ENCODE measurements at places on chromosomes 1 and 21.
A peak's percentile ranks its signal among the peaks of the same experiment; 100 is the strongest.

DNA sequence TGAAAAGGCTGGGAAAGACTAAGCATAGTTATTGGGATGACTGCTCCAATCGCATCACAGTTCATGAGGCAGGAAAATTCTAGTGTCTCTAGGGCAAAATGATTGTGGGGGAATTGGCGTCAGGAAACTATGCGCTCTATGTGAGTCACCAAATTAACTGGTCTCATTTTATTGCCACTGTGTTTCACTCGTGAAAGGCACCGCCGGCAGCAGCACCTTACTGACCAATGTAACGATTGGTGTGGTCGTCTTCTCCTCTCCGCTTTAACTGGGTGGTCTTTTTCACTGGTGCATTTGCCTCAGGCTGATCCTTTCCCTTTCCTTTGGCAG is 83.5 kb downstream of the SPAG17 start:
- DNase-seq, result peak; percentile 41

GRCh38 chr1:8281843-8282509 is 35.9 kb upstream of the SLC45A1 start:
- no peak for DNase-seq

DNA sequence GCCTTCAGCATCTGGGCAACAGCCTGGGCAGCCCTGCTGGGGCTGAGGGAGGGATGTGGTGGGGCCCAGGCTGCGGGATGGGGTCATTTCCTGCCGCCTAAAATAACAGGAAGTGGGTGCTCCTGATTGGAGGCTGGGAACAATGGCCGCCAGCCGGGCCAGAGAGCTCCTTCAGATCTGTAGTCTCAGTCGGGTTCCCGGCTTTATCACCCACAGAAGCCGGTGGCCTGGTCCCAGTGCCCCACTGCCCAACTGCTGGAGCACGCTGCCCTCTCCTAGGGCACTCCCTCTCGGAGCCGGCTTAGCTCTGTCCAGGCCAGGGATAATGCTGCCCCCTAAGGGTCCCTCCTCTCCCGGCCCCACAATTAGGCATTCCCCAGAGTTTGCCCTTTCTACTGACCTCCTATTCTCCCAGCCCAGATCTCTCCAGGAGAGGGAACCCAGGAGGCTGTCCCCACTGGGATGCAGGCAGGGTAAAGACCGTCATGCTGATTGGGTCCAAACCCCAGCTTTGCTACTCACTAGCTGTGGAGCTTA is 5.1 kb downstream of the MAP7D1 start:
- peak; percentile 32 for DNase-seq

GRCh38 chr1:162541619-162542141 is 19.8 kb upstream of the UAP1 start:
- DNase-seq, result no peak

DNA sequence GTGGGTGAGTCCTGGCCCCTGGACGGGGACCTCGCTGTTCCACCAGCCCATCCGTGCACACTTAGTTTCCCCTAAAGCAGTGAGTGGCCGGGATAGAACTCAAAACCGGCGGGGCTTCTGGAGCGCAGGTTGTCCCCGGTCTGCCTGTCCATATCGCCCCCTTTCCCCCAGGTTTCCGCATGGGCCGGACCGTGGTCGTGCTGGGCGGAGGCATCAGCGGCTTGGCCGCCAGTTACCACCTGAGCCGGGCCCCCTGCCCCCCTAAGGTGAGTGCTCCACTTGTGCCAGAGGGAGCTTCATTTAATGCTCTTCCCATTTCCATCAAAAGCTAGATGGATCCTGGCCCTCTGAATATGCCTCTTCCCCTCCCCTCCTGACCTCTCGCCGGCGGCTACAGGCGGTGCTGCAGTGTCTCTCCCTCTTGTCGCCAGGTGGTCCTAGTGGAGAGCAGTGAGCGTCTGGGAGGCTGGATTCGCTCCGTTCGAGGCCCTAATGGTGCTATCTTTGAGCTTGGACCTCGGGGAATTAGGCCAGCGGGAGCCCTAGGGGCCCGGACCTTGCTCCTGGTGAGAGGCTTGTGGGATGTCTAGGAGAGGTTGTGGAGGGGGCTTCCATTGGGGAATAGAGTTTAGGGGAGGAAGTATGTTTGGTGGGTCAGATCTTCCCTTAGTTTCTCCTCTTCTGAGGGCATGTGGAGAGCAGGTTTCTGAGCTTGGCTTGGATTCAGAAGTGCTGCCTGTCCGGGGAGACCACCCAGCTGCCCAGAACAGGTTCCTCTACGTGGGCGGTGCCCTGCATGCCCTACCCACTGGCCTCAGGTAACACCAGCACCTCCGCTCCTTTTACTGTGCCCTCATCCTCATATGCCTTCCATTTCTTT is 683 bp downstream of the PPOX start:
- DNase-seq, result peak; percentile 48

GRCh38 chr1:40383488-40384412 is 10.2 kb downstream of the SMAP2 start:
- DNase-seq, result no peak

GRCh38 chr1:186301448-186301847 is 73.6 kb downstream of the TPR start:
- no peak for DNase-seq

DNA sequence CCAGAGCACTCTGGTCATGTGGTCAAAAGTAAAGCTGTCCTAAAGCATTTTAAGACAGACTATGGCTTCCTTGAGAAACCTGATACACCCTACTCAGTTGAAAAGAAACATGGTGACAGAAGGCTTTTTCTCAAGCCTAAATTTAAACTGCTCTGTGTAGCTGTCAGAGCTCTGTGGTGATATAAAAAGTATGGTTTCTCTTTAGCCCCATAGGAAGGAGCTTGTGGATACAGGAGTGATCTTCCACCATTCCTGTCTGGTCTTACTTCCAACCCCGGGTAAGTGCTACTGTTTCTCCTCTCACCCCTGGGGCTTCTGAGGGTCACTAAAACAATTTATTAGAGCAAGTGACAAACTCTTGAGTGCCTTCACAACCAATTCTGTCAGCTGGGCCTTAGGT is 8.5 kb downstream of the TP53BP2 start:
- no peak for DNase-seq

GRCh38 chr21:17444828-17445227 is 68.0 kb upstream of the CXADR start:
- no peak for DNase-seq

- DNase-seq, result no peak
These were observed 36.7 kb downstream of the LGR6 start for GRCh38 chr1:202230061-202230938.

- DNase-seq, result no peak
These were observed 66.4 kb downstream of the PSMG1 start for GRCh38 chr21:39116761-39117439.

DNA sequence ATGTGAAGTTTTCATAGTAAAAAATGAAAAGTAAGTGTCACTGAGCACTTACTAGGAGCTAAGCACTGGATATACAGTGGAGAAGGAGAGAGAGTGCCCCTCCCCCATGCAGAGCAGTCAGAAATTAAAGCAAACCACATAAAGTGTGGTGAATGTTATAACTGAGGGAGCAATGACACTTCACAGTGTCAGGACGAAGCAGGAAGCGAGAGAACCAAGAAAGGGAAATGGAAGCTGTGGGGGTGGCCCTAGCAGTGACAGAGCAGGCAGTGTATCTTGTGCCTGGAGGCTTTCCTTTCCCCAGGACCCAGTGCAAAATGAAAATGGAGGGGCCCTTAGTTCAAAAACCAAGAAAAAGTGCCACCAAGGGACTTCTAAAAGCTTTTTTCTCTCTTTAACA is 21.5 kb upstream of the RCAN3 start:
- DNase-seq, result no peak

GRCh38 chr1:175873290-175873935 is 130.0 kb upstream of the TNR start:
- no peak for DNase-seq

- peak; percentile 60 for DNase-seq
These were observed 10.2 kb downstream of the JAK1 start for GRCh38 chr1:64956010-64956640.

DNA sequence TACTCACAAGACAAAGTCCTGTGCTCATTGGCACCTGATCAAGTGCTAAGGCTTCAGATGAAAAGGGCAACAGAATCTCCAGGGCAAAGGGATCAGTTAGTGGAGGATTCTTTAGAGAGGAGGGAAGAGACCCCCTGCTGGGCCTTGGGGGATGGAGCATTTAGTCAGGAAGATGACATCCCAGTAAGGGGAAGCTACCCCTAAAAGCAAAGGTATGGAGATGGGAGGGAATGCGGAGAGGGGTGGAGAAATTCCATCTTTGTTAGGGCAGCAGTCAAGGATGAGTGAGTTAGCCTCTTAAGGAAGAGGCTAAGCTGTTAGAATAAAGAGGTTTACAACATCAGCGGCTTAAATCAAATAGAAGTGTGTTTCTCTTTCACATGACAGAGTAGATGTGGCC is 67.4 kb downstream of the ST6GALNAC3 start:
- DNase-seq, result no peak

- no peak for DNase-seq
These were observed 526.6 kb downstream of the MRPL39 start for GRCh38 chr21:25080661-25081060.

- DNase-seq, result peak; percentile 6
These were observed 49.8 kb downstream of the TPR start for GRCh38 chr1:186325239-186325638.

GRCh38 chr1:106523497-106523896 is 533.0 kb upstream of the PRMT6 start:
- DNase-seq, result no peak

GRCh38 chr21:29953072-29953471 is 13.3 kb upstream of the GRIK1 start:
- no peak for DNase-seq

DNA sequence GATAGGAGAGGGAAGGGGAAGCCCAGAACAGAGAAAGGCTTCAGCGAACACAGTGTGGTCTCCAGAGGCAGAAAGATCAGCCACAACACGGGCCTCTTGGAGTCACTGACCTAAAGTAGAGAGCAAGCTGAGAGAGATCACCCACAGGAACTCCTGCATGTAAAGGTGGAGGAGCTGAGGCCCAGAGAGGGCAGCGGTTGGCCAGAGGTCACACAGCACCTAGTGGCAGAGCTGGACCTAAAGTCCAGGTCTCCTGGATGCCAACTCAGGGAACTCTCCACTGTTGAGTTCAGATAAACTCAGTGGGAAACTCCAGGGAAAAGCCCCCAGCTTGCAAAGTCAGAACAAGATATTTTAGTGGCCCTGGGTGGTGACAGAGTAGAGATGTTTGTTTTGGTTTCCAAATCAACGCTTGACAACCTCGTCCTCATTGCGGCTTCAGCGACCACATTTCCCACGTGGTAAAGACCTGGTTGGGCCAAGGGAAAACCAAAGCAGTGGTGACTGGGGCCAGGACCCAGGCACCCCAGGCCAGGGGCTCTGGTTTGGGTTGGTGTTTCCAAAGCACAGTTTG is 4.6 kb downstream of the IFFO2 start:
- DNase-seq, result no peak

GRCh38 chr1:159197561-159198557 is 6.8 kb upstream of the ACKR1 start:
- peak; percentile 49 for DNase-seq

GRCh38 chr1:185207980-185208602 is 51.1 kb downstream of the SWT1 start:
- no peak for DNase-seq

DNA sequence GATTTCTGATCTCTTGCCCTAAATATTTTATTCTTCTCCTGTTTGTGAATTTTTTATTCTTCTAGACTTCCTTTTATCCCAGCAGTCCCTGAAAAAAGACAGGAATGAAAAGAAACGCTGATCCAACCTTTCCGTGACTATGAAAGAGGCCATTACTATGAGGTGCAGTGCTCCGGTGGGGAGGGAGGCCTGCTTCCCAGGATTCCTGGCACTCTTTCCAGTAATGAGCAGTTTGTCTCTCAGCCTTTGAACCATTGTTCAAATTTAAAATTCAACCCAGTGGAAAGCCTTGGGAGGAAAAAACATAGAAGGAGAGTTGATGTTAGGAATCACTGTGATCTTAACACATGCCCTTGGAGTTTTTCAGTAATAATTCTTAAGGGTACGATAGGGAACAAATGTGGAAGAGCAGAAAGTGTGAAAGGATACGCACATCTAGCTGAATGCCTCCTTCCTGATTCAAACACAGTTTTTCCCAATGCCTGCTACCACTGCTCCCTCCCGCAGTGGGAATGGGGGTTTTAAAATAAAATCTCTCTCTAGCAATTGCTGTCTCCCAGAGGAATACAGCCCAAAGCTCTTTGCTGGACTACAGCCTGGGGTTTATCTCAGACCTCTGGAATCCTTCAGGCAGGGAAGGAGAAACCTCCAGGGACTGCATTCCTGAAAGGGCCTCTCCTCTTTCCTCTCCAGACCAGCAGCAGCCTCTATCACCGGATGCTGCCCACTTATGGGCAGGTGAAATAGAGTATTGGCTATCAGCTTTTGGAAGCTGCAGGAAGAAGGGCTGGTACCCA is 6.1 kb downstream of the IER5 start:
- no peak for DNase-seq

DNA sequence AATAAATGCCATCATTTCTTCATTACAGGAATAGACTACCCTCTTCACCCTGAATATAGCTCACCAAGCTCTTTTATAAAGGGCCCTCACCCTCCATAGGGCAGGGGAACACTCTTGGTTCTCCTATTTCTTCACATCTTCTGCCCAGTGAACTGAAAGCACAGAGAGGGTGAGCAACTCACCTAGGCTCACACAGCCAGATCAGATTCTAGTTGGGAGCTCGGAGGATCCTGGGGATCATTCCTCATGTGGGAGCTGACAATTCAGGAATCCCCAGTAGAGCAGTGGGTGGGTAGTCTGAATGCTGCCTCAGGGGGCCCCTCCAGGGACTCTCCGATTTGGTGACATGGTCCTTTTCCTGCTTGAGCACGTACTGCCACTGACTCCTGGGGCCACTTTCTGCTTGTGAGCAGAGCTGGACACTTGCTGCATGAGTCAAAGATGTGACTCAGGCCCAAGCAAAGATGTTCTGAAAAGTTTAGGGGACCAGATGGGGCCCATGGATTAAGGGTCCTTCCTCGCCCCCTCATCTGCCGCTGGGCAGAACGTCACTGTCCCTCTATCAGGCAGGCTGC is 63.7 kb upstream of the WNT4 start:
- no peak for DNase-seq

DNA sequence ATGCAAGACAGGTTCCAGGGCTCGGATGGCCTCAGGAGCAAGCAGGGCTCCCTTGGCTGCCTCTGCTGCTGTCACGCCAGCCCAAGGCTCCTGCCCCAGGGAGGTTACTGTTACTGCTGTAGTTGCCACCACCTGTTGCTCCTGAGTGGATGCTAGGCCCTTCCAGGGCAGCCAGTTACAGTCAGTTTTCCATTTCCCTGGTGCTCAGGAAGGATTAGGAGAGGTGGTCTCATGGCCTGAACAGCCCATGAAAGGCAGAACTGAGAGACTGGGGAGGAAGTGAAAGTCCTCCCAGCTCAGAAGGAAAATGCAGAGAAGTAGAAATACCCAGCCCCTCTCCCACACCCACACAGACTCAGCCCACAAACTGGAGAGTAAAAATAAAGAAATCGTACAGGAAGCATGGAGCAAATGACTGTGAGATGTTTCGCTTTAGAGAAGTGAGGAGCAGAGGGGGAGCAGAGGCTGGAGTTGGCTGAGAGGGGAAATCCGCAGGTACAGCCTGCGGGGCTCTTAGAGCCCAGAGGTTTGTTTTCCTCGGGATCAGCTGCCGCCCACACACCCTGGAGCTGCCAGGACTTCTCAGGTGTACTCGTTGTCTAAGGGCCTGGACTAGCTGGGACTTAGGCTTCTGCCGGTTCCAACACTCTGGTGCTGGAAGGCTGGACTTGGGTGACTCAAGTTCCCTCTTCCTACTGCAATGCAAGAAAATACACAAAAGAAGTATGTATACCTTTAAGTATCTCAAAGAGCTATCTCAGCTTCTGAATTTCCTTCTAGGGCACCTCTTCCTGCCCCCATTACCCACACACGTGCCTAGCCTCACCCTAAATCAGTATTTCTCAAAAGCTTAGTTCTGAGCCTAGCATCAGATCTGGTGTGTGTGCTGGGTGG is 2.3 kb downstream of the IL6R start:
- DNase-seq, result no peak
